Osteoblast (primary cell): ENCODE measurements at places on chromosomes 4 and X. TPM values are rescaled to one million over a fixed set of nuclear protein-coding genes. Genes with fewer than 3 reads are reported as not detected.

Gene MAGEA9B
- total RNA-seq = not detected in 2 replicates

Gene CYTL1
- 0.36 and 15.3 TPM in 2 replicates for total RNA-seq

Gene MSX1
- total RNA-seq = 2.9 and 3.8 TPM in 2 replicates

Gene RP2
- total RNA-seq = 18.6 and 19.5 TPM in 2 replicates

Gene CTSO
- total RNA-seq = 25.0 and 33.0 TPM in 2 replicates

Gene PROM1
- not detected in 2 replicates for total RNA-seq

Gene SMIM31
- total RNA-seq = not detected in 2 replicates

Gene ENPP6
- under 0.01 TPM in 1 of 2 replicates, not detected in the other for total RNA-seq

Gene PCDH10
- total RNA-seq = 3.8 and 5.1 TPM in 2 replicates

Gene TCEAL1
- total RNA-seq = 33.0 and 38.7 TPM in 2 replicates

- H3K36me3 ChIP-seq = no peaks in the 10 kb centered on the region
- peak overlapping the region; percentile 53 for H3K4me3 ChIP-seq
- no peaks in the 10 kb centered on the region for H3K27me3 ChIP-seq
- no peak for DNase-seq
- peak overlapping the region; percentile 69 for H3K27ac ChIP-seq
Measured at GRCh38 chr4:147550626-147551246, 66.5 kb upstream of the TMEM184C start.

DNA sequence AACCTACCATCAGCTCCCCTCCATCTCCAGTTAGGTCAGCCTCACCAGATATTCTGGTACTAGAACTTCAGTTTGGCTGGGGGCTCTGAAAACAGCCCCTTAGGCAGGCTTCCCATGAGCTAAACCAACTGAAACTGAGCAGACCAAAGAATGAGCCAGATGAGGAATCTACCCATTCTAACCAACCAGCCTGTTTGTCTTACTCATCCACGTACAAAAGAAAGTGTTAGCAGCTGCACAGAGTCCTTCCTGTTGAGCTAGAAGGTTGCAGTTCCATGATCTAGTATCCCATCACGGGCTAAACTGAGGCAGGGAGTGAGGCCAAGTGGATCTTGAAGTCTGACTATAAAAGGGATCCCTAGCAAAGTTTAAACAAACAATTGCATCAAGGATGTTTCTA, 17.5 kb downstream of the MAGEA9B start:
- no peak overlapping the region for H3K4me3 ChIP-seq
- no peak overlapping the region for H3K27ac ChIP-seq
- no peaks in the 10 kb centered on the region for H3K36me3 ChIP-seq
- peaks cover 2% of the 10 kb centered on the region for H3K27me3 ChIP-seq
- no peaks in the 10 kb centered on the region for H3K4me1 ChIP-seq

GRCh38 chr4:155602351-155603140, 64.1 kb upstream of the GUCY1A1 start:
- no peaks in the 10 kb centered on the region for H3K27me3 ChIP-seq
- no peak overlapping the region for H3K27ac ChIP-seq
- no peak for DNase-seq
- peaks cover 12% of the 10 kb centered on the region for H3K4me1 ChIP-seq

GRCh38 chrX:15050395-15050794, 177.2 kb downstream of the MOSPD2 start:
- H3K4me3 ChIP-seq = no peak overlapping the region
- H3K36me3 ChIP-seq = no peaks in the 10 kb centered on the region
- no peak for DNase-seq

- H3K4me3 ChIP-seq = no peak overlapping the region
- H3K4me1 ChIP-seq = no peaks in the 10 kb centered on the region
- H3K27me3 ChIP-seq = no peaks in the 10 kb centered on the region
- DNase-seq = no peak
Measured at GRCh38 chr4:44765116-44765515, 38.8 kb upstream of the GNPDA2 start.

- no peak overlapping the region for H3K27ac ChIP-seq
- no peaks in the 10 kb centered on the region for H3K36me3 ChIP-seq
- no peak overlapping the region for H3K4me3 ChIP-seq
- peaks cover 3% of the 10 kb centered on the region for H3K27me3 ChIP-seq
- H3K4me1 ChIP-seq = no peaks in the 10 kb centered on the region
- no peak for DNase-seq
Measured at GRCh38 chr4:24598025-24598424, 13.7 kb upstream of the DHX15 start.

- H3K4me3 ChIP-seq = no peak overlapping the region
- H3K27me3 ChIP-seq = no peaks in the 10 kb centered on the region
- H3K36me3 ChIP-seq = no peaks in the 10 kb centered on the region
- no peak overlapping the region for H3K27ac ChIP-seq
Measured at GRCh38 chr4:96486563-96486962, 646.7 kb downstream of the PDHA2 start.

DNA sequence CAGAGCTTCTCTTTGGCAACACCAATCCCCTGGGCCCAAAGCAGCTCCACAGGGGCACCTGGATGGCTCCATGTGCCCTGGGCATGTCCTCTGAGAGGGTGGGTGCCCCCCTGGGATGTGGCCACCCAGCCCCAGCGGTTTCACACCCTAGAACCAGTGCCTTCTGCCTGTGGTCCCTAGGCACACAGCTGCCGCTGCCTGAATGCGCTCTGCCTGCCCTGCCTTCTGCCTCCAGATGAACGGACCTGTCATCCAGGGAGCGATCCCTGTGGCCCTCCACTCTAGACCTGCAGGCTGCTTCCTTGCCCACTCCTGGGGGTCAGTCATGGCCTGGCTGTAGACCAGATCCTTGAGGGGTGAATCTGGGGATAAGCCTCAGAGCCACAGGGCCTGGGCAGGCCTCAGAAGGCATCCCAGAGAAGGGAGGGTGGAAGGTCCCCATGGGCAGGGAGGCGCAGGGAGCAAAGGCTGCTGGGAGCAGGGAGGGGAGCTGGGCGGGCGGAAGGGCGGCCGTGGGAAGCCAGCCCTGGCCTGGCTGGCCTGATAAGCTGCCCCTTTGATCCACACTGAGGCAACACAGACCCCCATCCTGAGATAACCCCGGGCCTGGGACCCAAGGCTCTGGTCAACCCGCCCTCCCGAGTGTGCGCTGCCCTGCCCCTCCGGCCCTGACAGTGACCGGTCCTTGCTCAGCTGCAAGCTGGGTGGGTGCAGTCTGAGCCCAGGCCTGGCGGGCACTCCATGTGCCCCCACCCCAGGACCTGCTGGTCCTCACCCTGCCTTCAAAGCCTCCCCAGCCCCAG, 8.1 kb upstream of the FGFR3 start:
- no peak overlapping the region for H3K27ac ChIP-seq
- no peaks in the 10 kb centered on the region for H3K4me1 ChIP-seq
- no peaks in the 10 kb centered on the region for H3K36me3 ChIP-seq
- H3K27me3 ChIP-seq = no peaks in the 10 kb centered on the region

GRCh38 chrX:101408532-101408841, 465 bp downstream of the HNRNPH2 start:
- H3K4me3 ChIP-seq = peak overlapping the region; percentile 88
- no peaks in the 10 kb centered on the region for H3K27me3 ChIP-seq
- DNase-seq = no peak
- H3K36me3 ChIP-seq = peaks cover 8% of the 10 kb centered on the region

DNA sequence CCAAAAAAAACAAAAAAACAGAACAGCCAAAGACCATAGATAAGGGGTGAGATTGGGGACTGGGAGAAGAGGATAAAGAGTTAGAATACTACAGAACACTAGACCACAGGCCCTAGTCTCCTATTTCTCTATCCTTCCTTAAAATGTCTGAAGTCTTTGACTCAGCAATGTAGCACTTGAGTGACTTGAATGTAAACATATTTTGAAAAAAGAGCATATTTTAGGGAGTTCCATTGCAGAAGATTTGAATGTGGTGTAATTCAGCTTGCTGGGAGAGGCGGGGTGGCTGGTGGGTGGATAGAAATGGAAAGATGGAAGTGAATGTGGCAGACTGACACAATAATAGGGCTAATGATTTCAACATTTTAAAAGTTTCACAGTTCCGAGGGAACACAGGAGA, 144.9 kb downstream of the CHIC2 start:
- H3K36me3 ChIP-seq = no peaks in the 10 kb centered on the region
- H3K4me1 ChIP-seq = peaks cover 23% of the 10 kb centered on the region
- H3K27ac ChIP-seq = no peak overlapping the region
- H3K27me3 ChIP-seq = no peaks in the 10 kb centered on the region
- H3K4me3 ChIP-seq = no peak overlapping the region

GRCh38 chr4:48698029-48698971, 81.8 kb downstream of the FRYL start:
- H3K27me3 ChIP-seq = no peaks in the 10 kb centered on the region
- H3K4me3 ChIP-seq = peak overlapping the region; percentile 5
- no peak for DNase-seq
- no peaks in the 10 kb centered on the region for H3K36me3 ChIP-seq
- peaks cover 28% of the 10 kb centered on the region for H3K4me1 ChIP-seq

- H3K4me3 ChIP-seq = no peak overlapping the region
- no peaks in the 10 kb centered on the region for H3K4me1 ChIP-seq
- no peaks in the 10 kb centered on the region for H3K27me3 ChIP-seq
- no peak overlapping the region for H3K27ac ChIP-seq
- DNase-seq = peak; percentile 31
Measured at GRCh38 chr4:159946983-159947615, 844.2 kb downstream of the RAPGEF2 start.

- H3K27ac ChIP-seq = no peak overlapping the region
- no peaks in the 10 kb centered on the region for H3K4me1 ChIP-seq
- DNase-seq = no peak
- no peaks in the 10 kb centered on the region for H3K36me3 ChIP-seq
- no peaks in the 10 kb centered on the region for H3K27me3 ChIP-seq
- H3K4me3 ChIP-seq = no peak overlapping the region
Measured at GRCh38 chrX:112645774-112646173, 34.0 kb downstream of the LHFPL1 start.

DNA sequence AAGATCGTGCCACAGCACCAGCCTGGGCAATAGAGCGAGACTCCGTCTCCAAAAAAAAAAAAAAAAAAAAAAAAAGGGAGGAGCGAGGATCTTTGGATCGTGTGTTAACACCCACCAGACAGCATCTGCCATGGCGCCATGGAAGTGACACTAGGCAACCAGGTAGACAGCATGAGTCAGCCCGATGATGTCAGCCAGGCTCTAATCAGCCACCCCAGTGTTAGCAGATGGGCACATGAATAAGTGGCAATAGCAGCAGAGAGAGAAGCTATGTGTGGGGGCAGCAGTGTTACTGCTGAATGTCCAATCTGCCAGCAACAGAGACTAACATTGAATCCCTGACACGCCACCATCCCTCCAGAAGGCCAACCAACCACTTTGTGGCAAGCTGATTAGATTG, 6.6 kb downstream of the SYN1 start:
- H3K4me1 ChIP-seq = no peaks in the 10 kb centered on the region
- H3K4me3 ChIP-seq = no peak overlapping the region
- peaks cover 8% of the 10 kb centered on the region for H3K27me3 ChIP-seq
- no peak overlapping the region for H3K27ac ChIP-seq
- no peak for DNase-seq

DNA sequence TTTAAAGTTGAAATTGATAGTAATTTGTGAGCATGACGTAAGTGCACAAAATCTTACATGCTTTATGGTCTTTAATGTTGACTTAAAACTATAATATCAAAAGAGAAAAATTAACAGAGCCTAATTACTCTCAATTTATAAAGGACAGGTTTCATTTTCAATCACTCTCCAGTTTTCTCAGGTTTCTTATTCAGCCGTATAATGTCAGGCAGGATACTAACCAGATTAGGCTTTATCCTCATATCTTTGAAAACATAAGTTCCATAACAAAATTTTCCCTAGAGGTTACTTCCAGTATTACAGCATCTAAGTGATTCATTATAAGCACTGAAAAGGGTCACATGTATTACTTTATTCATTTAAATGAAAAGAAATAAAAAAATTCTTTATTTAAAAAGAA, 492.1 kb downstream of the PACRGL start:
- no peaks in the 10 kb centered on the region for H3K27me3 ChIP-seq
- DNase-seq = no peak
- H3K27ac ChIP-seq = no peak overlapping the region
- H3K36me3 ChIP-seq = no peaks in the 10 kb centered on the region
- no peaks in the 10 kb centered on the region for H3K4me1 ChIP-seq

GRCh38 chr4:139337612-139338011, 35.3 kb upstream of the NDUFC1 start:
- H3K4me1 ChIP-seq = no peaks in the 10 kb centered on the region
- H3K27me3 ChIP-seq = no peaks in the 10 kb centered on the region
- H3K27ac ChIP-seq = no peak overlapping the region
- H3K36me3 ChIP-seq = peaks cover 23% of the 10 kb centered on the region

DNA sequence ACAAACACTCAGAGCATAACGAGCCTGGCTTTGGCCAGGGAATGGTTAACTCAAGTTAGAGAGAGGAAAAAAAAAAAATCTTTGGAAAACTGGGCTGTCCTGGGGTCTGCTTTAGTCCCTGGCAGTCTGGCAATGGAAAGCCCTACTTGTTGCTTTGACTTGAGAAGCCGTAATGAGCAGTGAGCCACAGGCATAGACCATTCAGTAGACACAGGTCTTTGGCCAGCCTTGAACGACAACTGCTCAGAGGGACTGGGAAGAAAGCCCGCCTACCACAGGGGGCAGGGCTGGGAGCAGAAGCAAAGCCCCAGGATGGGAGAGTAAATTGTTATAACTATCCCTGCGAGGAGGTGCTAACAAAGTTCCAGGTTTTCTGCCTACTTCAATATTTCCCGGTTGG, 25.9 kb downstream of the SLC25A43 start:
- no peak overlapping the region for H3K4me3 ChIP-seq
- no peak for DNase-seq
- H3K4me1 ChIP-seq = peaks cover 12% of the 10 kb centered on the region
- H3K36me3 ChIP-seq = peaks cover under 1% of the 10 kb centered on the region

- peaks cover 21% of the 10 kb centered on the region for H3K4me1 ChIP-seq
- no peak for DNase-seq
- peaks cover 10% of the 10 kb centered on the region for H3K27me3 ChIP-seq
- no peak overlapping the region for H3K4me3 ChIP-seq
- H3K27ac ChIP-seq = no peak overlapping the region
Measured at GRCh38 chr4:83207497-83208101, 77.0 kb downstream of the COQ2 start.
